Activated CD8-positive, alpha-beta T cell treated with anti-CD3 and anti-CD28 coated beads, Interleukin-2, amount 10 ng/mL, durations not matched to agents 7 days and 5 days (primary cell): ENCODE measurements at places on chromosomes 6 and 20. TPM values are rescaled to one million over a fixed set of nuclear protein-coding genes. Genes with fewer than 3 reads are reported as not detected.

DNA sequence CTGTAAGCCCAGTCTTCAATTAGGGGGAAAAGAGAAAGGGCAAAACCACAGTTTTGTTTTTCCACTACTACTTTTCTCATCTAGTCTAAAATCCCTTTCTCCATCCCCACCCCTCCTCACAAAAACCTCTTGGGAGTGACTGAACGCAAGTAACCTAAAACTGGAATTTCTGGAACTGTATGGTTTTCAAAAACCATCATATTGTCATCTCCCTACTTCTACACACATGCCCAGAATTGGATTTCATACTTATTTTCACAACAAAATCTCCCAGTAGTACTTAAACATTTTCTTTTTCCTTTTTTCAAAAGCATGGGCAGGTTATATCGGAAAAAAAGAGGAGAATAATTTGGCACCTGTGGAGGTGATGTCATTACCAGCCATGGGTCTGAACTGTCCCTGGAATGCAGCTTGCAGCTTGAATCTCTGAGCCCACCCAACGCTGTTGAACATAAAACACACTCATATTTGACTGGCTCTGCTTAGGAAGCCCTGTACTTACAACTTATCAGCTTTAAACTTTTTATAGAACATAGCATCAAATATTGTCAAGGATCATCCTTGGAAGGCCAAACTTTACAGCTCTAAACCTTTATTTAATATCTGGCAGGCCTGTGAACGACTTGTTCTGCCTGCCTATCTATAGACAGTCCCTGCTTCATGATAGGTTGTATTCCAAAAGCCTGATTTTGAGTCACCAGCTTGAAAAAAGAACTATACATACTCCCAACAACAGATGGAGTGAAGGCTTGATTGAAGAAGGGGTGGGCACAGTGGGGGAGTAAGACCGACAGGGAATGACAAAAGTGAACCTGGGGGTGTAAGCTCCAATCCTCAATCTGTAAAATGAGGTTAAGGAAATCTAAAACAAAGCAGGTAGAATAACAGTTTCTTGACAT is 59.3 kb downstream of the EPB41L2 start:
- DNase-seq: no peak

- DNase-seq: peak; percentile 78
These were observed 11.9 kb downstream of the SLX4IP start for GRCh38 chr20:10447028-10447427.

DNA sequence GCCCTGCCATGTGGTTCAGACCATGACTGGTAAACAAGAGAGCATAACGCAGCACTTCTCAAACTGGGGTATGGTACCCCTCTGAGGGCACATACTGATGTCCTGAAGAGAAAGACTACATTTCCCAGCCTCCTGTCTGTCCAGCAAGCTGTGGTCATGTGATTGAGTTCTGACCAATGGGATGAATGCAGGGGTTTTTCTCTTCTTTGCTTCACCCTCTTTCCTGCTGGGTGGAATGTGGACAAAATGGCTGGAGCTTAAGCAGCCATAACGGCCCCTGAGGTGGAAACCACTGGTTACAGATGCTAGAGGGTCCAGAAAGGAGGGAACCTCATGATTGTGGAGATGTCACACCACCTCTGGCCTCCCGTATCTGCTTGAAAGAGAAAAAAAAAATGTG is 19.4 kb upstream of the KCNB1 start:
- DNase-seq: no peak

GRCh38 chr6:138847884-138848283 is 52.0 kb downstream of the ECT2L start:
- no peak for DNase-seq

- DNase-seq: peak; percentile 43
These were observed 7.4 kb downstream of the PIM1 start for GRCh38 chr6:37177077-37177934.

- DNase-seq: no peak
These were observed 453.1 kb upstream of the MARCKS start for GRCh38 chr6:113403966-113404595.

GRCh38 chr6:43509984-43510826 is at the start of gene LRRC73:
Gene LRRC73 (minus strand): TSS chr6:43510346. CDS start chr6:43509785, 561 bp downstream.
- peak; percentile 77 for DNase-seq

DNA sequence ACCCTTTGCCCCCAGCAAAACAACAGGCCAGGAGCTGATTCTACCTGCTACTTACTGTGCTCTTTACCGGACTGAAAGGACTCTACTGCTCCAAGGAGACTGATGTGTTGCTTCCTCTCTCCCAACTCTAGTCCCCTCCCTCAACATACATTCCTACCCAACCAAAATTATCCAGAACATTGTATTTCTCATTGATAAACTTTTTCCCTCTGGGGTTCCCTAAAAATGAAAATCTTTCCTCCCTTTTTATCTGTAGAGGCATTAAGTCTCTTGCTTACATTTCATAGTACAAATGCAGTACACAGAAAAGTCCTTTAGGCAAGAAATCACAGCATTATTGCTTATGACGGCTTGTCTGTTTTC is 940 bp upstream of the HS3ST5 start:
- no peak for DNase-seq

GRCh38 chr6:37520926-37521325 is 21.2 kb upstream of the CCDC167 start:
- DNase-seq: no peak

GRCh38 chr20:10739566-10739965 is 65.8 kb upstream of the JAG1 start:
- DNase-seq: no peak

- no peak for DNase-seq
These were observed 58.0 kb downstream of the MYH7B start for GRCh38 chr20:35013421-35014411.

DNA sequence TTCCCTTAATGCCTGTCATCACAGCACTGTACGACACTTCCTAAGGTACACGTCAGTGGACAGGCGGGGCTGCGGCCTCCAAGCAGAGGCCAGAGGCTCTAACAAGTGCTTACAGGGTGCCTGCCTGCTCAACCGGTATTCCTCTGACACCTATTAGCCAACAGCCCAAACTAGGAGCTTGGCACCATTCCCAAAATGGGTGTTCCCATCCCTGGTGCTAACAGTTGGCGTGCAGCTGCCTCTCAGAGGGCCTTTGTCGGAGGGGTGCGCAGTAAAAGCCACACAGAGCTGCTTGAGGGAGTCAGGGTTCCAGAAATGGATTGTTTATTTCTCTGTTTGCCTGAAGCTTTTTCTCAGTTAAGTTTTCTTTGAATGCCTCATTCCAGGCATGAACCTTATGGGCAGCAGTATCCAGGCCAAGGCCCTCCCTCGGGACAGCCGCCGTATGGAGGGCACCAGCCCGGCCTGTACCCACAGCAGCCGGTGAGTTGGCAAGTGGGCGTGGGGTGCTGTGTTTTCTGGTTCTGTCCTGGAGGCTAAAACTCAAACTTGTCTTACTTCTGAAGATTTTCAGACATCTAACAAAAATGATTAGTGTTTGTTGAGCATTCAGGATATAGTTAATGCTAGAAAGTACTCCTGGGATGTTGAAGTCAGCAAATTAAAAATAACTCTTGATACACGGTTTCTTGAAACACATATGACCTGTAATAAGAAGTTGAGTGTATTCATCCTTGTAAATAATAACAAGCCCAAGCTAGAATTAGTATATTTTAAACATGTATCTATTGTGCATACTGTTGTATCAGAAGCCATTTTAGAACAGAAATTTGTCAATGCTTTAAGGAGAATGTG is 124.7 kb downstream of the TMEM242 start:
- no peak for DNase-seq

- no peak for DNase-seq
These were observed 131.2 kb upstream of the HDDC2 start for GRCh38 chr6:125432963-125433362.

- no peak for DNase-seq
These were observed 17.2 kb upstream of the FAM50B start for GRCh38 chr6:3831761-3832530.

GRCh38 chr6:51432481-51432880 is 613.8 kb downstream of the TFAP2B start:
- no peak for DNase-seq

DNA sequence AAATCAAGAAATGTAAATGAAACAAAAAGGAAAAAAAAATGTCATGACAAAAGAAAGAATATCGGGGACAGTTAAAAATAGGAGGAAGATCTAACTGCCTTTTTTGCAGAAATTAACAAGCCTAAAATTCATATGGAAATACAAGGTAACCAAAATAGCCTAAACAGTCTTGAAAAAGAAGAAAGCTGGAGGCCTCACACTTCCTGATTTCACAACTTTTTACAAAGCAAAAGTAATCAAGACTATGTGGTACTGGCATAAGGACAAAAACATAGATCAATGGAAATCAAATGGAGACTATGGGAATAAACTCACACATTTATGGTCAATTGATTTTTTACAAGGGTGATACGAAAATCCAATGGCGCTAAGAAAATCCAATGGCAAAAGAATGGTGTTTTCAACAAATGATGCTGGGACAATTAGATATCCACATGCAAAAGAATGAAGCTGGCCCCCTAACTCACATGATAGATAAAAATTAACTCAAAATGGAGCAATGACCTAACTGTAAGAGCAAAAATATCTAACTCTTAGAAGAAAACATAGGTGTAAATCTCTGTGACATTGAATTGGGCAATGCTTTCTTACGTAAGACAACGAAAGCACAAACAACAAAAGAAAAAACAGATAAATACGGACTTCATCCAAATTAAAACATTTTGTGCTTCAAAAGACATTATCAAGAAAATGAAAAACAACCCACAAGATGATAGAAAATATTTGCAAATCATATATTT is 24.5 kb downstream of the MAP3K5 start:
- DNase-seq: no peak

GRCh38 chr6:24228681-24229255 is 102.8 kb downstream of the NRSN1 start:
- DNase-seq: no peak

- no peak for DNase-seq
These were observed 195.8 kb downstream of the SYNDIG1 start for GRCh38 chr20:24665196-24665595.

- no peak for DNase-seq
These were observed 423.4 kb downstream of the CD83 start for GRCh38 chr6:14540810-14541540.

GRCh38 chr6:138757136-138757535 is 16.4 kb upstream of the CCDC28A start:
- no peak for DNase-seq

DNA sequence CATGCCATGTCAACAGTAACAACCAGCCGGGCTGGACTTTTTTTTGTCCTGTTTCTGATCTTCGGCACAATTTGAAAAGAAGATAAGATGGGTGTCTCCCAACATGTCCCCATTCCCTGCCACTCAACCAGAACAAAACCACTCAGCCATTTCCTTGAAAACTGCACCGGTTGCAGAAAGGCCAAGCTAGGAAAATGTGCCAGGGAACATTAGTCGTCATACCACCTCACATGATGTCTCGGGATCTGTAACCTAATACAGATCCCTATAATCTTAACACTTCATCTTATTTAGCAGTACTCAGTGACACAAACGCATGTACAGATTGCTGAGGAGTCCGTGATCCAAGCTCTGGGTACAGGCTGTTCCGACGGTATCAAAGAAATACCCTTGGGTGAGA is 46.5 kb downstream of the ALDH8A1 start:
- DNase-seq: no peak

DNA sequence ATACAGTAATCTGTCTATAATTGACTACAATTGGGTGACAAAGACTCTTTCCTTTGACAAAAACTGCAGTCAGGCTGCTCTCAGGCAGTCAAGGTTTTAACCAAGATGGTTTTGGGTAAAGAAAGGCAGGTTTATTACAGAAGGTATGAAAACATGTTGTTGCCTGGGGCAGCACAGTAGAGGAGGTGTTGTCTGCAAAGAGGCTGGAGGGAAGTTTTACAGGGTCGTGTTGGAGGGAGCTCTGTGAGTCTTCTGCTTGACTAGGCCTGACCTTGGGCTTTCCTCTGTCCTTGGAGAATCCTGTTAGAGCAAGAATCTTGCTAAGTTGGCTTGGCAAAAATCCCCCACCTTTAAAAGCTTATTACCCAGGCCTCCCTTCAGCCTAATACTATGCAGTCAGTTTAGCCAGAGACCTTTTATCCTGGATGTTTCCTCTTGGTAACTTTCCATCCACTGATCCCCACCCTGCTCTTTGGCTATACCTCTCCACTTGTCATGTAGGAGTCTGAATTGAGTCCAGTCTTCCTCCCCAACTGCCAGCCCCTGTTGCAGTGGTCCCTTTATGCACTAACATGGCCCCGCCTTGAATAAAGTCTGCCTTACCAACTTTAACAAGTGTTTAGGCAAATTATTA is 143.0 kb upstream of the SLC22A16 start:
- no peak for DNase-seq

DNA sequence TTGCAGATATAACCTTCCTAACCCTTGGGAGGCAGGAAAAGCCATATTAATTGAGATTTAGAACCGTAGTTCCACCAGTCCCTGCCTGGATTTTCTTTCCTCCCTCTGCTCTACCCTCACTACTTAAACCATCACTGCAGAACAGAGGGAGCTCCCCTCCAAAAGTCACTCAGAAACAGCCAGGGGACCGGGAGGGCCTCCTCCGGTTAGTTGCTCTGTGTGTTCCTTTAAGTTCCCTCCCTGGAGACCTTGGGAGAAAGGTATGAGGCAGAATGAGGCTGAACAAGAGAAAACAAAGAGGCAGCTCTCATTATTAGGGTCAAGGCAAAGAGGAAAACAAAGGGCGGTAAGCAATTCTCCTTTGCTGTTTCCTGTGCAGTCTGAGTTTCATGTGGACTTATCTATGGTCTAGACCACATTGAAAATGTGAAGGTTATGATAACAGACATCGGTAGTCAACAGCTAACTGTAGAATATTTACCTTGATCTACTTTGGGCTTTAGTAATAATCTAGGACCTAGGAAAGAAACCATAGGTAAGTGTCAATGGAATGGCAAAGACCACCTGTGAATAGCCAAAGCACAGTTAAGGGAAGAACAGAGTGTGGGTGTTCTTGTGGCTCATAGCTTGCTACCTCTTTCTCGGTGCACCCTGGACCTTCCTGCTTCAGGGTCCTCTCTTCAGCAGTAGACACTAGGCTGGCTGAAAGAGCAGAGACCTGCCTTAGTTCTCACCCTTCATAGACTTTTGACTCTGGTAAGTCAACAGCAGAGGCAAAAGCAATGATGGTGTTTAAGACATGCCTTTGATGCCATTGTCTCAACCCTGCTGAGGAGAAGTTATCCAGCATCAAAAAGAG is 250.9 kb upstream of the CITED2 start:
- no peak for DNase-seq

- no peak for DNase-seq
These were observed 33.8 kb upstream of the ZFAND3 start for GRCh38 chr6:37785663-37786270.

MAS1 gene
- not detected for total RNA-seq

MCCD1 gene
- not detected for total RNA-seq

C6orf58 gene
- total RNA-seq: not detected

CCM2L gene
- not detected for total RNA-seq

TGM3 gene
- total RNA-seq: not detected

IP6K3 gene
- not detected for total RNA-seq

NOTCH4 gene
- total RNA-seq: 0.44 TPM

ISM1 gene
- 2.9 TPM for total RNA-seq

ETV7 gene
- 4.6 TPM for total RNA-seq
